Head of caudate nucleus (tissue), 42 donors: ENCODE measurements at places on chromosomes 5 and 9.

- DNase-seq = no peak
These were observed 128.1 kb downstream of the SEMA6A start for GRCh38 chr5:116446356-116447005.

DNA sequence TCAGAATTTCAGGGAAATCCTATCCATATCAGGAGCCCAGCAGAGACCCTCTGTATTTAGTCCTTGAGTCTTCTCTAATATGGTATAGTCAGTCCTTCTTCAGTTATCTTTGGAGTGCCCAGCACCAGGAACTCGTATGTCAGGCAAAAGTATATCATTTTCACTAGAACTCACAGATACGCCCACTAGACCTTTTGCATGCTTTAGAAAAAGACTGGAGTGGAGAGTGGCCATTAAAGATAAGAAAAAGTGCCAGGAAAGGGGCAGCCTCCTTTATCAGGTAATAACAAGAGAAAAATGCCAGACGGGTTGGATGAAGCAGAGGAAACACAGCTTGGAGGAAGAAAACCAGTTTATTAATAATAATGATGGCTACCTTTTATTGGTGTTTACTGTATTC lies 63.5 kb downstream of the GPR21 start:
- DNase-seq = no peak

- no peak for DNase-seq
These were observed 26.8 kb upstream of the PPP2CA start for GRCh38 chr5:134252671-134253070.

DNA sequence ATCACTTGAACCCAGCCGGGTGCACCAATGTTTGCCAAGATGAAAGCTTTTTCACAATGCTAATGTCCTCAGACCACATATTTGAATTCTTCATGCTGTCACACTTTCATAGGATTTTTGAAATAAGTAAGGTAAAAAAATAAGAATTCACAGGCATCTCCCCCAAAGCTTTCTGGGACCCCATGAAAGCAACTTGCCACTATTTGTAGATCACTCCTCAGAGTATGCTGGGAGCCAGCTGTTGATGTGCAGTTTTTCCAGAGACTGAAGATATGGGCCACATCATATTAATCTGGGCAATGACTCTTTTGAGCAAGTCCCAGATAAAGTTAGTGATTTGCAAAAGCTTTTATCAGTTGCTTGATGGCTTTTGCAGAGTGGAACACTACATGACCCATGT lies 507.9 kb downstream of the RASEF start:
- DNase-seq = no peak

- DNase-seq = no peak
These were observed 14.1 kb downstream of the SLC6A7 start for GRCh38 chr5:150203832-150204589.

DNA sequence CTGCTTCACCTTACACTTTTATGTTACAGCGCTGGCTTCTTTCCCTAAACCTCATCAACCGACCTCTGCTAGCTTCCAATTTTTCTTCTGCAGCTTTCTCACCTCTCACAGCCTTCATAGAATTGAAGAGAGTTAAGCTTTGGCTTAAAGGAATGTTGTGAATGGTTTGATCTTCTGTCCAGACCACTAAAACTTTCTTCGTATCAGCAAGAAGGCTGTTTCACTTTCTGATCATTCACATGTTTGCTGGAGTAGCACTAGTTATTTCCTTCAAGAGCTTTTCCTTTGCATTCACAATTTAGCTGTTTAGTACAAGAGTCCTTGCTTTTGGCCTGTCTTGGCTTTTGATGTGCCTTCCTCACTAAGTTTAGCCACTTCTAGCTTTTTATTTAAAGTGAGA lies 49.5 kb downstream of the NR3C1 start:
- DNase-seq = no peak

GRCh38 chr9:125137200-125137599 lies 6.1 kb downstream of the SCAI start:
- DNase-seq = no peak

DNA sequence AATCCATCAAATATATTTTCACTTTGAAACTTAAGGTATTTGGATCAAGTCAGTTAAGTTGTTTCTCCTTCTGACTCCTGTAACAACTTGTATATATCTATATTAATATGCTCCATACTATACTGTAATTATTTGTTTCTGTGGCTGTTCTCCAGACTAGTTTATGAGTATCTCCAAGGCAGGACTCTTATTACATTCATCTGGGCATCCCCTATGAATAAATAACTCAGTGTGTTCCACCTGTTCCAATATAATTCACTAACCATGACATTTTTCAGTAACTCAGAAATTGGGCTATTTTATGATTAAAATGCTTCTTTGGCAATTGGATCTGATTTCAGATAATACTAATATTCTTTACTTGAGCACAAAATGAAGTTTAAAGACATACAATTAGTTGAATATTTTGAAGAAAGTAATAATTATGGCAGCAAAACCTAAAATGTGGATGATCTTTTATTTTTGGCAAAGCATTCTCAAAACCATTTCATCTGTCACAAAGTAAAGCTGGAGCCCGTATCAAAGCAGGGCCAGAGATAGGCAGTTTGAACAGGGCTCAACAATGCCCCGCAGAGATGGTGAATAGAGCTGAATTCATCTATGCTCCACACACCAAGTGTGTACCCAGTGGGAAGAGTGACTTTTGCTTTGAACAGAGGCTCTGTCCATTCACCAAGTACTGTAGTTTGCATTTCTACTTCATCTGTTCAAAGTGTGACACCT lies 314.3 kb downstream of the PDE4D start:
- DNase-seq = peak; percentile 41

DNA sequence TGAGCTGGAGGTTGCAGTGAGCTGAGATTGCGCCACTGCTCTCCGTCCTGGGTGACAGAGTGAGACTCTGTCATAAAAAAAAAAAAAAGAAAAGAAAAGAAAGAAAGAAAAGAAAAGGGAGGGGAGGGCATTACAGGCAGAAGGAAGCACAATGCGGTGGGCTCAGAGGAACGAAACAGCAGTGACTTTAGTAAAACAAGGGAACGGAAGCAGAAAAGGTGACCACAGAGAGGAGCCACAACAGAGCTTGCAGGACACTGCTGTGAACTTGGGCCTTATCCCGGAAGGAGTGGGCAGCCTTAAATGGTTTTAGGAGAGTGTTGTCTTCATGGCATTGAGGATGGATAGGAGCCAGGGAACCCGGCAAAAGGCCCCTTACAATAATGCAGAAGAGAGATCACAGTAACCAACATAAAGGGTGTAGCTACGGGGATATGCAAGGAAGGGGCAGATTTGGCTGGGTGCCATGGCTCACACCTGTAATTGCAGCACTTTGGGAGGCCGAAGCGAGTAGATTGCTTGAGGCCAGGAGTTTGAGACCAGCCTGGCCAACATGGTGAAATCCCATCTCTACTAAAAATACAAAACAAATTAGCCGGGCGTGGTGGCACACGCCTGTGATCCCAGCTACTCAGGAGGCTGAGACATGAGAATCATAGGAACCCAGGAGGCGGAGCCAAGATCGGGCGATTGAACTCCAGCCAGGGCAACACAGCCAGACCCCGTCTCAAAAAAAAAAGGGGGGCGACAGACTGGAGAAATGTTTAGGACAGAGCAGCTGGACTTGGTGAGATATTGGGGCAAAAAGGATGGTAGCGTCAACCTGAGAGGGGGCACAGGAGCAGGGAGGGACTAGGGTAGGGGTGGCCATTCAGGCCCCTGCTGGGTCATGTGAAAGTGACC lies 83.9 kb upstream of the ZBTB43 start:
- no peak for DNase-seq

GRCh38 chr5:176823869-176824412 lies 13.6 kb downstream of the UNC5A start:
- DNase-seq = no peak

DNA sequence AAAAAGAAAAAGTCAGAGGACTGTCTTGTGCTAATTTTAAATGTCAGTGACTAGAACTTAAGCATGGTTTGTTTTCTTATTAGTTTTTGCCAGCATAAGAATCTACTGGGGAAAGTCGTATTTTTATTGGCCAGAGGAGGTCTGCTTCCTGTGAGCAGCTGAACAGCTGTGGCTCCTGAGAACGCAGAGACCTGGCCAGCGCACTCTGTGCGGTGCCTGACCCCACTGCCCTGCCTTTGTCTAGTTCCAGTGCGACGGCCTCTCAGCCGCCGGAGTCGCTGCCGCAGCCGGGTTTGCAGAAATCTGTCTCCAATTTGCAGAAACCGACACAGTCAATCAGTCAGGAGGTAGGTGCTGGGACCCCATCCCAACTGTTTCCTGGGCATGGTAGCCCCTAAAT lies 42.5 kb downstream of the PRRC2B start:
- DNase-seq = no peak

GRCh38 chr9:113221800-113222481 lies 597 bp downstream of the SLC31A1 start:
- DNase-seq = no peak

DNA sequence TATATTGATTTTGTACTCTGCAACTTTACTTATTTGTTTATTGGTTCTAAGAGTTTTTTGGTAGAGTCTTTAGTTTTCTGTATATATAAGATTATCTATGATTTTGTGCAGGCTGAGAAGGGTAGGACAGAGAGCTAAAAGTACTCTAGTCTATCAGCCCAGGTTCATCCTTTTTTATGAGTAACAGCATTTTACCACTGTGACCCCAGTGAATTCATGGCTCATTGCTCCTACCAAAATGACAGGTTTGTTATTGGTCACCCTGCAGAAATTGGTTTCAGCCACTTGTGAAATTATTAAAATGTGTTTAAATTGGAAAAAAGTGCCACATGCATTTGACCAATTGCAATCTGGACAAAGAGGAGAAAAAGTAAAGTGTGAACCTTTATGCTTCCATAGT lies 421.4 kb upstream of the DAB2 start:
- no peak for DNase-seq

GRCh38 chr5:96851312-96852062 lies 24.8 kb upstream of the ERAP2 start:
- DNase-seq = no peak

- DNase-seq = no peak
These were observed 479.0 kb downstream of the ZSWIM6 start for GRCh38 chr5:61811052-61811451.

- no peak for DNase-seq
These were observed 54.5 kb downstream of the BNC2 start for GRCh38 chr9:16816011-16816410.

DNA sequence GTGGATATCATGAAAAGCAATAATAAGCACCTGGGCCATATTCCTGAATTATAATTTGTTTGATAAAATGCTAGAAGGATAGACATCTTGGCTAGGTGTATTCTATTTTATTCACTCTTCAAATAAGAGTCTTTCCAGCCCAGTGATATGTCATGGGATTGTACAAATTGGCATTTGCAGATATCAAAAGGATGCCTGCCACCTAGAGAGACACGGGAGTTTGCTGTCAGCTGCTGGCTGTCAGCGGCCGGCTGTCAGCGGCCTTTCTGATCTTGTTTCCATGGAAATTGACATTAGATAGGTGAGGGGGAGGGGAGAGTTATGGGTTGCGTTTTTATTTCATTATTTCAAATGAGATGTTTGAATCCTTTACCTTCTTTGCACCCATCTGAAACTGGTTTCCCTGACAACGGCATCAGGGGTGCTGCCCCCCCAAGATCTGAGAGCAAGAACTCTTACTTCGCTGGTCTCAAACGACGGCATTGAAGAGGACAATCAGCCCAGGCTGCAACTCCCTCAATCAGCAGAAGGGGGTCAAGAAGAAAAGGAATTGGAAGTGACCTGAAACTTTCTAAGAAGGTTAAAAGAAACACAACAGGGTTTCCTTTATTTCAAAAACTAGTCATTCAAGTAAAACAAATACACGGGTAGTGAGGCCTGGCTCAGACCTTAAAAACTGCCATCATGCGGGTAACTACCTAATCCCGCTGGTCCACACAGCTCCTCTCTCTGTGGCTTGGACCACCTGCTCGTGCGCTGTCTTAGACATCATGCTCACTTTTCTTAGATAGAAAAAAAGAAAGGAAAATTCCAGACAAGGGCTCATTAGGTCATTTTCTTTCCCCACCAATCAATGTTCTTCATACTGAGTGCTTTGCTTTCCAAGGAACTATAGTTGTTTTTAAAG lies 115.7 kb downstream of the TLE1 start:
- no peak for DNase-seq

- peak; percentile 8 for DNase-seq
These were observed at the start of gene GOLGA2 for GRCh38 chr9:128275198-128276007. GOLGA2 (minus strand) TSS chr9:128276007; CDS start chr9:128275976, 31 bp downstream.

DNA sequence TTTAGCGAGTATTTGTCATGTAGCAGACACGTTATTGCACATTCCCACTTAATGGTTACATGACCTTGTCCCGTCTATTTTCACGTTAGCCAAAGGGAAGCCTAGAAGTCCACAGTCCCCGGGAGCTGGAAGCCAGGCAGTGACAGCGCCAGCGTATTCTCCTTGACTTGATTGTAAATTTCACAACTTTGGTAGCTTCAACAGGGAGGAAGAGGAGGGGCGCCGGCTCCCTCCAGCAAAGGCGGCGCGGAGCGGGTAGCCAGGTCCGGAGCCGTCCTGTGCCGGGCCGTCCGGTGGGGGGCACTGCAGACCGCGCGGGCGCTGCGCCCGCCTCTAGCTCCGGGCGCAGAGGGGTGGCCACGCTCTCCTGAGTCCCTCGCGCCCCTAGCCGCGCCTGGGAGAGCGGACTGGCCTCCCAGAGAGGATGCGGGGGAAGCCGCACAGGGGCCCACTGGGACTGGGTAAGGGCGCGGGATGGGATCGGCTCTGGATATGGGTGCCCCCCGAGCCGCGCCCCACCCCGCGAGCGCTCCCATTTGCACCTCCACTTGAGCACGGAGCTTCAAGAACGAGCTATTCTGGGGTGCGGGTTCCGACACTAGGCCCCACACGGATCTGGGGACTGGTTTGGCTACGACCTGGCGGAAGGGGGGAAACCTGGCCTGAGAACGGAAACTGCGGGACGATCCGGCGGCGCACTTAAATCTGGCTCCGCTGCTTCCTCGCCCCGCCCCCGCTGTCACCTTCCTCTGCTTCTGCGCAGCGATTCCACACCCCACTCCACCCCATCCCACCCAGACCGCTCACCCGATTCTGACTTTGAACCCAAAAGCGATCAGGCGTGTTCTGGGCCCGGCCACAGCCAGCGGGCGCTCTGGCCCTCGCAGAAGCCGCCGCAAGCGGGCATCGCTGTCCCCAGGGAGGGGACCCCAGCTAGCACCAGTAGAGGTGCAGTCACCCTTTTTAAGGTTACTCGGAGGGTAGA lies 23.8 kb downstream of the KLF4 start:
- DNase-seq = peak; percentile 62

- DNase-seq = no peak
These were observed 17.4 kb downstream of the CNTFR start for GRCh38 chr9:34572092-34572491.

- no peak for DNase-seq
These were observed 87.7 kb downstream of the VCAN start for GRCh38 chr5:83559118-83559785.

- no peak for DNase-seq
These were observed 229.9 kb upstream of the MAP3K1 start for GRCh38 chr5:56585461-56585860.

- no peak for DNase-seq
These were observed 13.9 kb downstream of the ZNF346 start for GRCh38 chr5:177036443-177036842.

GRCh38 chr9:6780690-6781089 lies 22.9 kb downstream of the KDM4C start:
- no peak for DNase-seq
